ENCODE measurements at places on chromosomes 7 and 10.
A peak's percentile ranks its signal among the peaks of the same experiment; 100 is the strongest.

DNA sequence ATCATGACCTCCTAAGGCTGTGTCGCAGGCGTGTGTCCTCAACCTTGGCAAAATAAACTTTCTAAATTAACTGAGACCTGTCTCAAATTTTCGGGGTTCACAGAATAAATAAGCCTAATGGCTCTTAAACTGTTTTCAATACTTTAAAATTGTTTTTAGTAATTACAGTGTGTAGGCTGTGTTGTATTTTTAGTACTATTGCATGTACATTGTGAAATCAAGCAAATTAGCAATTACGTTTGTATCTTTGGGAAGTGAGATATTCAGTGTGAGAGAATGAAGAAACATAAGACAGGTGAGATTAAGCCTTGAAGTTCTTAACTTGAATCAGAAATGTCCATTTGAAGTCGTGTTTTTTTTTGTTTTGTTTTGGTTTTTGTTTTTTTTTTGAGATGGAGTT, 4.8 kb upstream of the AKR1B10 start:
- DNase-seq: no peak

DNA sequence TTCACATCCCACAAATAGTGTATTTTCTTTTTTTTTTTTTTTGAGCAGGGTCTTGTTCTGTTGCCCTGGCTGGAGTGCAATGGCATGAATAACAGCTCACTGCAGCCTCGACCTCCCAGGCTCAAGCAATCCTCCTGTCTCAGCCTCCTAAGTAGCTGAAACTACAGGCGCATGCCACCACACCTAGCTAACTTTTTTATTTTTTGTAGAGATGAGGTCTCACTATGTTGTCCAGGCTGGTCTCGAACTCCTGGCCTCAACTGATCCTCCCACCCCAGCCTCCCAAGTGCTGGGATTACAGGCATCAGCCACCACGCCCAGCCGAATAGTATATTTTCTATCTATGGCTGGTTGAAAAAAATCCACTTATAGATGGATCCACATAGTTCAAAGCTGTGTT, 12.5 kb downstream of the EZH2 start:
- DNase-seq: no peak

DNA sequence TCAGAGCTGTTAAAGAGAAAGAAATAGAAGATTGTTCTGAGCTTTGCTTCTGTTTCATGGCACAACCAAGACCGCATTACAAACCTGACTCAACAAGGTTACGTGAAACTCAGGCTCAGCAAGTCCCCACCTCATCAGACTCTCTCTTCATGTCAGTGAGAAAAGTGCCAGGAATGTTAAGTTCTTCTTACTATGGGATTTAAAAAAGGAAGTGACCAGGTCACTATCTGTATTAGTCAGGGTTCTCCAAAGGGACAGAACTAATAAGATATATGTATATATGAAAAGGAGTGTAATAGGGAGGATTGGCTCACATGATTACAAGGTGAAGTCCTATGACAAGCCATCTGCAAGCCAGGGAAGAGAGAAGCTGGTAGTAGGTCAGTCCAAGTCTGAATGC, 25.4 kb upstream of the PAPSS2 start:
- DNase-seq: no peak

DNA sequence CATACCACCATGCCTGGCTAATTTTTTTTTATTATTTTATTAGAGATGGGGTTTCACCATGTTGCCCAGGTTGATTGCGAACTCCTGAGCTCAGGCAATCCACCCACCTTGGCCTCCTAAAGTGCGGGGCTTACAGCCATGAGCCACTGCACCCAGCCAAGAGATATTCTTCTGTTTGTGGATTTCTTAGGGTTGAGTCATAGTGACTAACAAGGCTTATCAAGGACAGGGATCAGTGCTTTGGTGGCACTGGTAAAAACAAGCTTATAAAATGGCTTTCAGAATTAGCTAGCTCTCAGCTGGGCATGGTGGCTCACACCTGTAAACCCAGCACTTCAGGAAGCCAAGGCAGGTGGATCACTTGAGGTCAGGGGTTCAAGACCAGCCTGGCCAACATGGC, 122.4 kb downstream of the ZNF248 start:
- DNase-seq: no peak

- no peak for DNase-seq
These were observed 42.3 kb upstream of the MDFIC start for GRCh38 chr7:114879554-114879953.

DNA sequence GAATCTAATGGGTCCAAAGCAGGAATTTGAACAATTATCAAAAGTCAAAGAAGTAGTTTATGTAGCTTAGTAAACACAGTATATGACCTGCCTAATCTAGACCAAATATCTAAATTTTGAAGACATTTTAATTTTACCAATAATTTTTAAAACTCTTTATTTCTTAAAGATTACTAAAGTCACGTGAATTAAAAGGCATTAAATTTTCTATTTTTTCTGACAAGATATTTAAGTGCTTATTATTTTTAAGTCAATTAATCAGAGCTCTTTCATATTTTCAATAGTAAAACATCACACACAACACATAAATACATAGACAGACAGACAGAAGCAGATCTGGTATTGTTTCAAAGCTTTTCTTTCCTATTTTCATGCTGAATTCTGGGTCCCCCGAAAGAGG, 89.5 kb downstream of the ZNF467 start:
- no peak for DNase-seq

GRCh38 chr7:42429339-42429738, 192.3 kb upstream of the GLI3 start:
- no peak for DNase-seq

DNA sequence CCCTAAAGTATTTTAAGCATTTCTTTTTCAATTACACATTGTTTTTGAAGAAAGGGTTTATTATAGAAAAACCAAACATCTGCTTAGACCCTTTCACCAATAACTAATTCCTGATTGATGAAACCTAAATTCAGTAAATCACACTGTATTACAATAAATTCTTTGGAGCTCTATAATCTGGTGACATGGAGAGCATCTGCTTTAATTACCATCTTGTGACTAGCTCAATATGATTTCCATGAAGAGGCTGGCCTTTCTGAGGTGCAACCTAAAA, 9.7 kb downstream of the HYCC1 start:
- DNase-seq: no peak

- DNase-seq: no peak
These were observed 166.2 kb downstream of the CTTNBP2 start for GRCh38 chr7:117707080-117707479.

GRCh38 chr10:96705134-96705533, 15.2 kb downstream of the PIK3AP1 start:
- DNase-seq: no peak

GRCh38 chr10:98646998-98647917, 200.5 kb upstream of the HPS1 start:
- DNase-seq: no peak

DNA sequence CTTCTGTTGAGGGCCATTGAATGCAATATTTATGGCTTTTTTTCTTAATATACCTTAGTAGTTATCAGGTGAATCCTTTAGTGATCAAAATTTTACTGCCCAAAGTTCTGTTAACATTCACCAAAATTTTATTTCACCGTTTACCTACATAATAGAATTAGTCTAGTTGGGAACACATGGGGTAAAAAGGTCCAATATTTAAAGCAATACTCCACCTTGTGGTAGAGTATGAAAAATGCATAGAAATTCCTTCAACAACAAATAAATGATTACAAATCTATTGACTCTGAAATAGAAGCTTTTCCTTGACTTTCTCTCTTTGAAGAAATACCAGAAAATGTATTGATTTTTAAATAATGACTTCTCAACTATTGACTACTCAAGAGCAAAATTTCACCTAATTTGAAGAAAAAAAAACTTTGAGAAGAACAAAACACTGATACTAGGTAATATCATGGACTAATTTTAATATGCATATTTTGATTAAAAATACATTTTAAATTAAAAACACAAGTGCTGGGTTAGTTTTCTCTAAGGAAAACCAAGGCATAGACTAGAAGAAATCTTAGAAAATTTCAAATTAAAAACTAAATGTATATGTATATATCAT, 43.3 kb downstream of the POLR1F start:
- DNase-seq: no peak

GRCh38 chr7:122038134-122038533, 105.9 kb downstream of the AASS start:
- DNase-seq: no peak

- DNase-seq: no peak
These were observed 671.4 kb upstream of the GALNT17 start for GRCh38 chr7:70460562-70460961.

DNA sequence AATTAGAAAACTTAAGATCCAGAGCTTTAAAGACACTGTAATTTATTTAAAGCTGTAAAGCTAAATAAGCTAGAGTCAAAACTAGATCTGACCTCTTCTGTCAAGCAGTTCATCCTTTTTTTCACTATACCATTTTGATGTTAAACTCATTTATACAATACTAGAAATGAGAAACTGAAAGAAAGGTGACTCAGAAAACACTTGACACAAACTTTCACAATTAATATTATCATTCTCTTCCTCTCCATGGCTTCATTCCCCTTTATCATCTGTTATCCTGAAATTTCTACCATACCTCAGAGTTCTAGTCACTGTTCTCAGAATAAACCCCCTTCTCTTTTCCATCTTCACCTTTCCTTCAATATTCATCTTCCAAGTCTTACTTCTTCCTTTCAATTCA, 1.3 kb downstream of the FIGNL1 start:
- DNase-seq: no peak

DNA sequence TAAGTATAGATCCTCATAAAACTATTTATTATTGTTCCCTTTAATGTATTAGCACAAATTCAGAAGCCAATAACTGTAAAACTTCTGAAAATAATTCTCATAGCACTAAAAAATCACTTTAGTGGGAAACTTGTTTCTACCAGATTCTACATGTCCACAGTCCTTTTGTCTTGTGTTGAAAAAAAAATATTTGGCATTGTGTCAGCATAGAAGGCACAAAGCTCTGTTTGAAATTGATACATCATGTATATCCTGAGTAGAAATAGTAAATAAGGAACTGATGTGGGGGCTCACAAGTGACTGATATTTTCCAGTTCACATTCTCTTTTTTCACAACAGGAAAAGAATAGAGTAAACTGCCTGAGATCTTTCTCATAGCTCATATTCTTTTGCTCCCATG, 134.6 kb downstream of the GRM3 start:
- DNase-seq: no peak

DNA sequence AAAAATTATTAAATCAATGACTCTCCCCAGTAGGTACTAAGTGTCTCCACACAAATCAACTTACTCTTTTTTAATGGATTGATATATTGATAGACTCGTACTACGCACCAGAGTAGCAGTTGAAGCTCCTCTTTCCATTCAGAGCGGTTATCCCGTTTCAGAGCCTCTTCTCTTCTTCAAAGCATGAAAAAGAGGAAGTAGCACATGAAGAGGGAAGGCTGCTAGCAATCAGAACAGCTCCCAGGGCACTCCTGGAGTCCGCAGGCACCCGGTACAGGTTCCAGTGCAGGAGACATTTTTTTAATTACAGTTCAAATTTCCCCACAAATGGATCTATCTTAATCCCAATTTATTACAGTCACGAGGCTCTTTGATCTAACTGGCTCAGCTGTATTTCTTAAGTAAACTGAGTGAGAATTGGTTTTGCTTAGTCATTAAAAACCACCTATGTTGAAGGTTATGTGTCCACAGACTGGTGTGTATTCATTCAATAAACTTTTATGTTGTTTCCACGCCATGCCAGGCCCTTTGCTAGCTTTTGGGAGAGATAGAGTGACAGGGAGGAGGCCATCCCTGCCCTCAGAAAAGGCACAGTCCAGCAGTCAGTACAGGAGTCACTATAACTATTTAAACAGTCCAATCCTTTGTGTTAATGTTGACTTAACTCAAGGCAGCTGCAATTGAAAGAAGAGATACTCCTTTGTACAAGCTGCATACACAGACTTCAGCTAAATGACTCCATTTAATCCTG, 32.1 kb upstream of the CALN1 start:
- no peak for DNase-seq

DNA sequence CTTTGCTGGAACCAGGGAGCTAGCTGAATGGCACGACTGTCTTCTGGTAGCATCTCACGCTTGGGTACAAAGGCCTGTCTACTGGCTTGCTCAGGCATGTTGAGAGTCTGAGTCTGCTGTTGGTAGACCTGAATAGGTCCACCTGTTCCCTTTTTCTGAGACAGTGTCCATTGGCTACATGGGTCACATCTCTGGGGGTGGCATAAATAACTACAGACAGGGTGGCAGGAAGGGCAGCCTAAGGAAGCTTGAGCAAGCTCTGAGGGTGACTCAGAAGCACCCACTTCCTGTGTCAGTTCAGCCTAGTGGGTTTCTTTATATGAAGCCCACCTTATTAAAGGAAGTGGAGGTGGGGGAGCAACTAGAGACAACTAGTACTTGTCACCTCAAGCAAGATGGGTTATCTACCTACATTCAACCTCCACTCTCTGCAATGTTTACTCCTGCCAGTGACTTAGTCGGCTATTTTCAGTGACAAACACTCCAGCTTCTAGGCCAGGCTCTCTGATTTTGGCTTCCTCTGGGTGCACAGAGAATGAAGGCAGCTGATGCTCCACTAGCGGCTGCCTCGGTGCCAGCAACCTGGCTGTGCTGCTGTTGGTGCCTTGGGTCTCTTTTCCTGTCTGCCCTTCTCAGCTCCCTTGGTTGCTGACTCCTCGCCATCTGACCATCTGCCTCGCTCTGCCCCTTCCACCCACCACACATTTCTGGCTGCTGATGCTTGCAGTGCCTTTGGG, 5.7 kb upstream of the ZYX start:
- DNase-seq: no peak

DNA sequence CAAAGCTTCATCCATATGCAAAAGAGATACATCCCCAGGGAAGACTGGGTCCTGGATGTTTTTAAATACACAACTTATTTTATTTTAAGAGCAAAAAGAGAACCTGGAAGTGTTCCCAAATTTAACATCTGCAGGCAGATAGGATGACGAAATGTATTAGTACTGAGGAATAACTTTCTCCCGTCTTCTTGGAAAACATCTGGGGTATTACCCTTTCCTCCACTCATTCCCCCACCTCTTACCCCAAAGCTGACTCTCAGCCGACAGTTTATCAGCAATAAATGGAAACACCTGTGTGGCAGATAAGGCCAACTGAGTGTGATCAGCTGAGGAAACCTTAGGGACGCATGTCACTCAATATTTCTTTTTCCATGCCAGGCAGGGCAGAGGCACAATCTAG, 435.6 kb upstream of the NPVF start:
- DNase-seq: peak; percentile 38

- no peak for DNase-seq
These were observed 21.8 kb downstream of the FOXL3 start for GRCh38 chr7:311796-312195.

GRCh38 chr10:110842326-110842904, 29.3 kb upstream of the PDCD4 start:
- no peak for DNase-seq

DNA sequence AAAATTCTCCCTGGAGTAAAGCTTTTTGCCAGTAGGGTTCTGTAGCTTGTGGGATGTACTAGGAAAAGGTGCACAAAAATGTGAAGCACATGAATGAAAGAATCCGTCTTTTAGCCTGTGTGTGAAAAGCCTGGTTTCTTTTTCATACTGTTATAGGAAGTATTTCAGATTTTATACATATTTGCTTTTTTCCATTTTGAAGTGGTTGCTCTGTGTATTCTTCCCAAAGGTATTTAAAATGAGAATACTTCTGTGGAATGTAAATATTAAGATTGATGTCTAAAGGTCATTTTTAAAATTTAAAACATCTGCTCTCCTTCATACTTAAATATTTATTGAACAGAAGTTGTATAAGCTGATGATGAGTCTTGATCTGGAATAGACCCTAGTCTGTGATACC, 96.8 kb downstream of the CDK14 start:
- DNase-seq: no peak

- DNase-seq: no peak
These were observed 12.3 kb downstream of the CAV2 start for GRCh38 chr7:116511552-116512519.
